ENCODE measurements at places on chromosomes 4 and X. TPM values are rescaled to one million over a fixed set of nuclear protein-coding genes. Genes with fewer than 3 reads are reported as not detected.

The BMP3 gene
- not detected for polyA plus RNA-seq

GRCh38 chr4:188008377-188008776 lies 12.8 kb downstream of the ZFP42 start:
- H3K36me3 ChIP-seq = no peaks in the 10 kb centered on the region
- DNase-seq = no peak
- no peak overlapping the region for H3K4me3 ChIP-seq
- H3K27me3 ChIP-seq = no peaks in the 10 kb centered on the region
- no peaks in the 10 kb centered on the region for H3K4me1 ChIP-seq
- H3K27ac ChIP-seq = no peak overlapping the region

GRCh38 chr4:76235915-76236314 lies 15.6 kb upstream of the FAM47E start:
- no peaks in the 10 kb centered on the region for H3K4me1 ChIP-seq
- DNase-seq = no peak
- no peaks in the 10 kb centered on the region for H3K27me3 ChIP-seq
- H3K4me3 ChIP-seq = no peak overlapping the region

DNA sequence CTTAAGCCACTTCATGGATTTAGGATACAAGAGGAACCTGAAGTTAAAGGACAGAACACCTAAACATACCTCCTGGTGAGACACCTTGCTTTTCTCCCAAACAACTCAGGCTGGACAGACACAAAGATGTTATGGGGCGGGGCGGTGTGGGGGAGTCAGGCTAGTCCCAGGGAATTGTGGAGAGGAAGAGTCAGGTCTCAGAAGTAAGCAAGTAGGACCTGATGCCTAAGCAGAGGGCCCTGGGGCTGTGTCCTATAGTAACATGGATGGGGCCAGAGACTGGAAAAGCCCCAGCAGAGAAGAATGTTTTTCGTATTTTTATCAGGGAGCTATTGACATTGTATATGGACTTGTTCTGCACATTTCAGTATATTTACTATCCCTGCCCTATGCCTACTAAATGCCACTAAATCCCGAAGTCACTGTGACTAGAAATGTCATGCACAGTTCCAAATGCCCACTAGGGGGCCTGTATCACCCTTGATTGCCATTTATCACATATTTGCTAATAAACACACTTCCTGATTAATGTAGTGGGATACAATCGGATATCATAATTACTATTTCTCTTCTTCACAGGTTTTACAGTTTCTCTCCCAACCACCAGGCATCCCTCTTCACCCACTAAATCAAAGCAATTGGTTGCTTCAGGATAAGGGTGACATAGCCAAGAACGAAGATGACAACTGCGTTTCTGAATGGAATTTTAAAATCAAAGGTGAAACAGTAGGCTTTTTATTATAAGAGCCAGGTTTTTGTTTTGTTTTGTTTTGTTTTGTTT lies 23.8 kb upstream of the ARHGAP10 start:
- peak; percentile 52 for DNase-seq
- H3K4me1 ChIP-seq = no peaks in the 10 kb centered on the region
- H3K36me3 ChIP-seq = no peaks in the 10 kb centered on the region
- no peak overlapping the region for H3K27ac ChIP-seq

The GYG2 gene
- polyA plus RNA-seq = not detected

GRCh38 chr4:128338634-128339355 lies 51.2 kb upstream of the PGRMC2 start:
- H3K36me3 ChIP-seq = no peaks in the 10 kb centered on the region
- no peaks in the 10 kb centered on the region for H3K4me1 ChIP-seq
- no peak for DNase-seq

The CT45A10 gene
- polyA plus RNA-seq = not detected

GRCh38 chr4:99190336-99190735 lies 28.7 kb downstream of the ADH6 start:
- H3K27me3 ChIP-seq = no peaks in the 10 kb centered on the region
- no peak overlapping the region for H3K27ac ChIP-seq

DNA sequence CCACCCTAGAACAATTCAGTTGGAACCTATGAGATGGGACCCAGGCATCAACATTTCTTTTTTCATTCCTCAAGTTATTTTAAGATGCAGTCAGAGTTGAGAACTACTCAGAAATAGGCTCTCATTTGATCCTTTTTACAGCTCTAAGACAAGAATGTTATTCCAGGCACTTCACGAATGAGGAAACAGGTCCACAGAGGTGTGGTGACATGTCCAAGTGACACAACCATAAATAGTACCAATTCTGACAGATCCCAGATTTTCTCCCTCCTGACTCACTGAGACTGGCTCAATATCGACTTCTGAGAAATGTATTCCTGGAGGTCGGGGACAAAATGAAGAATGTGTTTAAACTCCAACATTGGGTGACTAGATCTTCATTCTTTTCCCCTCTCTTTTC lies 11.1 kb downstream of the TCEANC start:
- H3K27me3 ChIP-seq = no peaks in the 10 kb centered on the region
- no peak overlapping the region for H3K27ac ChIP-seq
- no peaks in the 10 kb centered on the region for H3K4me1 ChIP-seq
- DNase-seq = no peak

The MEPE gene
- not detected for polyA plus RNA-seq

The GAGE10 gene
- polyA plus RNA-seq = not detected

DNA sequence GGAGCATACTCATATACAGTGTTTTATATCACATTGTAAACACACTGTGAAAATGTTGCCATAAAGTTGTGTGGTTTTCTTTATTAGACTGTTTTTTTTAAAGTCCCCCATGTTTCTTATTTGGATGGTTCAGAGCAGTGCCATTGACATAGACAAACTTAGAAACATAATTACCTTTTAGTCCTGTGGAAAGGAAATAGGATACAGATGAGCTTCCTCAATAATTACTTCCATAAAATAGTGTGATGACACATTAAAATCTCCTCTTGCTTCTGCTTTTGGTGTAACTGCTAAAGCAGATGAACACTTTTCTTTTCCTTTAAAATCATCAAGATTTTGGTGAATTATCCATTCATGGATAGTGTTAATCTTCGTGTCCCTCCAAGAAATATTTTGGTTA lies 52.9 kb upstream of the LIMCH1 start:
- H3K36me3 ChIP-seq = no peaks in the 10 kb centered on the region
- DNase-seq = no peak
- H3K4me1 ChIP-seq = no peaks in the 10 kb centered on the region
- no peak overlapping the region for H3K4me3 ChIP-seq
- no peaks in the 10 kb centered on the region for H3K27me3 ChIP-seq

DNA sequence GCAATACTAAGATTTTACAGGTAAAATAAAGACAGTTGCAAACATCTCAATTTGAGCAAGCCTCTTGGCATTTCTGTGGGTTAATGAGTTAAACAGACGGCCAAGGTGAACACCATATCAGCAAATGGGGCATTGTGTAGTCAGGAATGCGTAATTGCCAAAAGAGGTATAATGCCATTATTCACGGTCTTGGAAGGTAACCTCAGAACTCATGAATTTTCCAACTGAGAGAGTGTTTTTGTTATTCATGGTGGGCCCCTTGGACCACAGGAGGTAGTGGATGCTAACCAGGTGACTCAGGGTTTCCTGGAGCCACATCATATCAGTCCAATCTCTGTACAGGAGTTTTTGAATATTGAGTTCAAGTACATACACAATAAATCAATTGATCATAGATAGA lies 368.0 kb upstream of the TECRL start:
- H3K4me1 ChIP-seq = no peaks in the 10 kb centered on the region
- no peaks in the 10 kb centered on the region for H3K36me3 ChIP-seq
- no peak for DNase-seq
- no peak overlapping the region for H3K4me3 ChIP-seq
- H3K27ac ChIP-seq = no peak overlapping the region

GRCh38 chr4:155353923-155354540 lies 22.7 kb downstream of the MAP9 start:
- no peak overlapping the region for H3K27ac ChIP-seq
- H3K36me3 ChIP-seq = no peaks in the 10 kb centered on the region
- no peaks in the 10 kb centered on the region for H3K27me3 ChIP-seq

- DNase-seq = no peak
- H3K4me3 ChIP-seq = no peak overlapping the region
- no peak overlapping the region for H3K27ac ChIP-seq
- H3K4me1 ChIP-seq = no peaks in the 10 kb centered on the region
- no peaks in the 10 kb centered on the region for H3K27me3 ChIP-seq
These were observed 161.2 kb downstream of the STK32B start for GRCh38 chr4:5212255-5213013.

DNA sequence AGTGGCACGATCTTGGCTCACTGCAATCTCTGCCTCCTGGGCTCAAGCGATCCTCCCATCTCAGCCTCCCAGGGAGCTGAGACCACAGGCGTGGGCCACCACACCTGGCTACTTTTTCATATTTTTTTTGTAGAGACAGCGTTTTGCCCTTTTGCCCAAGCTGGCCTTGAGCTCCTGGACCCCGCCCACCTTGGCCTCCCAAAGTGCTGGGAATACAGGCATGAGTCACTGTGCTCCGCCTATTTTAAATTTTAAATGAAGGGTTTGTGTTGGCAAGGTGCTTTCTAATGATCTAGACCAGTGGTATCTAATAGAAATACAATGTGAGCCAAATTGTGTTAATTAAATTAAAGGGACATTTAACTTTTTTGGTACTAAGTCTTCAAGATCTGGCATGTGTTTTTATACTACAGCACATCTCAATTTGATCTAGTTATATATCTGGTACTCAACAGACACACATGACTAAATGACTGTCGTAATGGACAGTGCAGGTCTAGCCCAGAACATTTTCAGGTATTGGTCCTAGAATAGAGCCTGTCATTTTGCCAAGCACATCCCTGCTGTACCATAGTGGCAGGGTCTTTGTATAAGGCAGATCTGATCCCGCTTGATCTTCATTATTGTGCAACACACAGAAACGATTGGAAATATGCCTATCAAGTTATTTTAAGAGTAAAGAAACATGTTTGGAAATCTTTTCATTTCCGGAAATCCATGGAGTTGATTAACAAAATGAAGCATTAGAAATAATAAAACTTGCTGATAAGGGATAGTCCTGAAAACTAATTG lies 7.3 kb downstream of the PGK1 start:
- DNase-seq = no peak
- peaks cover 21% of the 10 kb centered on the region for H3K4me1 ChIP-seq
- no peaks in the 10 kb centered on the region for H3K27me3 ChIP-seq

DNA sequence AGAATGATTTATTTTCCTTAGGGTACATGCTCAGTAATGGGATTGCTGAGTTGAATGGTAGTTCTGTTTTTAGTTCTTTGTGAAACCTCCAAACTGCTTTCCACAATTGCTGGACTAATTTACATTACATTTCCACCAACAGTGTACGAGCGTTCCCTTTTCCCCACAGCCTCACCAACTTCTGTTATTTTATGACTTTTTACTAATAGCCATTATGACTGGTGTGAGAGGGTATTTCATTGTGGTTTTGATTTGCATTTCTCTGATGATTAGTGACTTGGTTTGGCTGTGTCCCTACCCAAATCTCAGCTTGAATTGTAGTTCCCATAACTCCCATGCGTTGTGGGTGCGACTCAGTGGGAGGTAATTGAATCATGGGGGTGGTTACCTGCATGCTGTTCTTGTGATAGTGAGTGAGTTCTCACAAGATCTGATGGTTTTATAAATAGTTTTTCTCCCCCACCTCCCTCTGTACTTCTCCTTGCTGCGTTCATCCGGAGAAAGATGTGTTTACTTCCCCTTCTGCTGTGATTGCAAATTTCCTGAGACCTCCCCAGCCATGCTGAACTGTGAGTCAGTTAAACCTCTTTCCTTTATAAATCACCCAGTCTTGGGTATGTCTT lies 95.1 kb downstream of the GBA3 start:
- no peak overlapping the region for H3K27ac ChIP-seq
- no peak for DNase-seq
- H3K4me3 ChIP-seq = no peak overlapping the region
- H3K36me3 ChIP-seq = no peaks in the 10 kb centered on the region
- H3K27me3 ChIP-seq = no peaks in the 10 kb centered on the region

DNA sequence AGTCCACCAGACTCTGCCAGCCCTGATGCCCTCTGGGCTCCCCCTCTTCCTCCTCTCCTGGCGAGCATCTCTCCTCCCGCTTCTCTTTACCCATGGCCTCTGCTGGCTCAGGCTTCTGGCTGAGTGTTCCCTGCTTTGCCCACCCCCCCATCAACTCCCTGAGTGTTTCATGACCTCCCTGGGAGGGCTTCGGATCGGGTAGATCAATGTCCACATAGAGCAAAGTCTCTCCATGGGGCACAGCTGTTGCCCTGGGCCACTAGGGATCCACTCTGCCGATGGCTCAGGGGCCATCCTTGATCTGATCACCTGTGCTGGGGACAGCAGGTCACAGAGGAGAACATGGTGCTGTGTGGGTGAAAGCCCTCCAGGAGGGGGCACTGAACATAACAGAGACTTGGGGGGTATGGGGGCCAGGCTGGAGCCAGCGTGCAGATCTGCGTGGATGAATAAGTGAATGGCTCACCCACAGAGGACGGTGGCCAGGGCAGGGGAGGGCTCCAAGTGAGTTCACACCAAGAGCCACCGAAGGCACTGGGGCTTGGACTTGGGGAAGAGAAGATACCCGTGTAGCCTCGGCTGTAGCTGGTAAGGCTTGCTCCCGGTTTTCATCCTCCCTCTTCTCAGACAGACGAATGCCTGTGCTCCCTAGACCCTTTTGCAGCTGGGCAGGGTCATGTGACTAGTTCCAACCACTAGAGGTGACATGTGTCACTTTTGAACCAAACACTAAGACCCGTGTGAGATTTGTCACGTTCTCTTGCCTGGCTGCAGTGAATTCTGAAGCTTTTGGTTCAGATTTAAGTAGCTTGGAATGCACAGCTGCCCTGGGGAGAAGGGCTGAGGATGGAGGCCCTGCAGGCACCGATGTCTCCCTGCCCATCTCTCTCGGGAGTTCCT lies 23.2 kb upstream of the AFAP1 start:
- H3K27ac ChIP-seq = no peak overlapping the region
- H3K36me3 ChIP-seq = no peaks in the 10 kb centered on the region
- no peak for DNase-seq
- H3K4me3 ChIP-seq = no peak overlapping the region
- no peaks in the 10 kb centered on the region for H3K27me3 ChIP-seq
- peaks cover 28% of the 10 kb centered on the region for H3K4me1 ChIP-seq

The GPR50 gene
- polyA plus RNA-seq = not detected

The ANXA10 gene
- not detected for polyA plus RNA-seq

The MAP3K15 gene
- polyA plus RNA-seq = not detected

GRCh38 chr4:109378511-109378910 lies 55.1 kb upstream of the SEC24B start:
- H3K36me3 ChIP-seq = no peaks in the 10 kb centered on the region
- H3K4me3 ChIP-seq = no peak overlapping the region
- H3K27ac ChIP-seq = no peak overlapping the region
- H3K27me3 ChIP-seq = no peaks in the 10 kb centered on the region

The PNMA3 gene
- polyA plus RNA-seq = 0.37 TPM

The NFKB1 gene
- 18.2 TPM for polyA plus RNA-seq

- no peak overlapping the region for H3K4me3 ChIP-seq
- H3K27me3 ChIP-seq = no peaks in the 10 kb centered on the region
- DNase-seq = no peak
- H3K4me1 ChIP-seq = no peaks in the 10 kb centered on the region
- H3K36me3 ChIP-seq = no peaks in the 10 kb centered on the region
These were observed 106.0 kb upstream of the PNPLA4 start for GRCh38 chrX:8033175-8033574.

The FAM9C gene
- not detected for polyA plus RNA-seq

The MECP2 gene
- 12.1 TPM for polyA plus RNA-seq

- H3K27ac ChIP-seq = no peak overlapping the region
- no peaks in the 10 kb centered on the region for H3K36me3 ChIP-seq
- no peaks in the 10 kb centered on the region for H3K27me3 ChIP-seq
- no peak overlapping the region for H3K4me3 ChIP-seq
- H3K4me1 ChIP-seq = no peaks in the 10 kb centered on the region
- DNase-seq = no peak
These were observed 5.3 kb downstream of the MPC1L start for GRCh38 chrX:40628506-40628905.
